A172 (cell line): ENCODE measurements at places on chromosomes 6 and 20.

- no peak for DNase-seq
These were observed 16.7 kb upstream of the TFAP2A start for GRCh38 chr6:10431423-10432164.

DNA sequence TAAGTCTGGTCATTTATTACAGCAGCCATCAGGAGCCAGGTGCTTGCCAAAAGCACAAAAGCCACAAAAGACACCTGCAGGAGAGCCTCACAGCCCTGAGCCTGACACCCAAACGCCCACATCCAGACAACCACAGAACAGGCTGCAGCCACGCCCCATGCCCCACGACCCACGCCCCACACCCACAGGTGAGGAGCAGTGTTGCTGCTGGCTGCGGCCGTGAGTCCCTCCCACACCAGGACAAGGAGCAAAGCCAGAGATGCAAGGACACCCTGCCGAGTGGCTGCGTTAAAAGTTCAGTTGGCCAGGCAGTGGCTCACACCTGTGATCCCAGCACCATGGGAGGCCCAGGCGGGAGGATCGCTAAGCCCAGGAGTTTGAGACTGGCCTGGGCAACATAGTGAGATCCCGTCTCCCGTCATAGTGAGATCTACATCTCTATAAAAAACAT lies 43.0 kb downstream of the SLC2A4RG start:
- DNase-seq: no peak

GRCh38 chr6:33173535-33174180 lies 18.6 kb downstream of the COL11A2 start:
- no peak for DNase-seq

DNA sequence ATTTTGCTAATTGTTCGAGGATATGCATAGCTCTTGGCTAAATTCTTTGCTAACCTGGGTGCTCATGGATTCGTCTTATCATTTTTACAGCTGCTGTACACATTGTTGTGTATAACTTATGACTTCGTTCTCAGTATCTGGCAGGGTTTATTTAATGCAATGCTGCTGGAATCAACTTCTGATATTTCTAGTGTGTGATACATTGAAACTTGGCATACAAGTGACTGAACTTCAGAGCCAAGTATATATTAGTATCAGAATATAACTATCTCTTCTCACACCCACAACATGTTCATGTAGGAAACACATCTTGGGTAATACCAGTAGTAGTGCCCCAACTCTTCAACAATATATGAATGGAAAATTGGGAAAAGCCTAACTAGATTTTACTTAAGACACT lies 764.2 kb downstream of the TENT5A start:
- DNase-seq: no peak

- DNase-seq: peak; percentile 16
These were observed 26.9 kb upstream of the NT5E start for GRCh38 chr6:85422996-85423395.

GRCh38 chr6:46491628-46492547 lies 639 bp upstream of the RCAN2 start:
- no peak for DNase-seq

- DNase-seq: no peak
These were observed 449.2 kb downstream of the GJA1 start for GRCh38 chr6:121884620-121885019.

DNA sequence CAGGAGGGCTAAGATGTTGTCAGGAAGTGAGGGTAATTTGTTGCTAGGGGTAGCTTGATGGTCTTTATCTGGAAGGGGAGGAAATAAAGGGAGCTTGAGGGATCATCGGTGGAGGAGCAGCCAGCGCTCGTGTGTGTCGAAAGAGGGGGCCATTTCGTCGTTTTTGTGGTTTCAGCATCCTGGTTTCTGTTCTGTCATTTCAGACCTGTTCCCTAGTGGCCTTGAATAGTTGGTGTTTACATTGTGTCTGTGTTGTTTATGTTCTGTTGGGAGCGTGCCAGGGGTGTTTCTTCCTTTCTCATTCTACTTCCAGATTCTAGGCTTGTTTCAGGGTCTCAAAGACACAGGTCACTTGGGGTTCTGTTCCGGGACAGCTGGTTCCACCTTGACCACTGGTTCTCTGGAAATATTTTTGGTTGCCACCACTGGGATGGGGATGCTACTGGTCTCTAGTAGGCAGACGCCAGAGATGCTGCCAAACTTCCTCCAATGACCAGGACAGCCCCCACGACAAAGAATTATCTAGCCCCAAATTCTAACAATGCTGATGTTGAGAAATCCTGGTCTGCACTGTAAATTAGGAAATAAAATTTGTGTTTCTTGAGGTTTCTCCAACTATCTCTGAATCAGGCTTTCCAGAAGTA lies 113.9 kb upstream of the NAA20 start:
- DNase-seq: peak; percentile 32

GRCh38 chr20:53852691-53853090 lies 217.7 kb downstream of the BCAS1 start:
- DNase-seq: no peak

DNA sequence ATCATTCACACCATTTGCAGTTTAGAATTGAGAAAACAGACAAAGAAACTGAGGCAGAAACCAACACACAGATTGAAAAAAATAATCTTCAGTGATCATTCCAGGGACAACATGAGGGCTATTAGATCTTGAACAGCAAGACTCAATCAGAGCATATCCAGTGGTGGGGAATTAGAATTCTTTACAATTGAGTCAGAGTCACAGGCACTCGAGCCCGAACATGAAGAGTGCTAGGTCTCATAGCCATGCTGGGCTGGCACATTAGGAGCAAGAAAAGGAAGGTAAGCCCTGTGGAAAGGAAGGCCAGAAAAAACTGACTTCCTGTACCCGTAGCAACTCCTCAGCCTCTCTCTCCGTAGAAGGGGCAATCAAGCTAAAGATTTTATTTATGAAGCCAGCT lies 419.9 kb downstream of the HAO1 start:
- DNase-seq: no peak

- no peak for DNase-seq
These were observed 31.6 kb downstream of the SPDEF start for GRCh38 chr6:34524499-34524898.

DNA sequence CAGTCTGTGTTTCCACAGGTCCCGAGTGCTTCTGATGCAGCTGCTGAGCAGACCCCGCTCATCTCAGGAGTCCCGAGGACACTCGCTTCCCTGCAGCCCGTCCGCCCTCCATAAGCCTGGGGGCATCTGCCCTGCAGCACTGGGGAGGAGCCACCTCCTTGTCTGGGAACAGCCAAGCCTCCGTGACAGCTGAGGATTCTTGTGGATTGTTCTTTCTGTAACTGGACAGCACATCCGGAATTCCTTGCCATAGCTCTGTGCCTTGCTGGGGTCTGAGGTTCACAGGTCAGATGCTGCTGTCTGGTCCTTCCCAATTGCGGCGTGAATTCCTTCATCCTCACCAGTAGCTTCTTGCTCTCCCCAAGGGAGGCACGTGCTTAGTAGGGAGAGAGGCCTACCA lies 38.4 kb upstream of the FNDC1 start:
- no peak for DNase-seq

DNA sequence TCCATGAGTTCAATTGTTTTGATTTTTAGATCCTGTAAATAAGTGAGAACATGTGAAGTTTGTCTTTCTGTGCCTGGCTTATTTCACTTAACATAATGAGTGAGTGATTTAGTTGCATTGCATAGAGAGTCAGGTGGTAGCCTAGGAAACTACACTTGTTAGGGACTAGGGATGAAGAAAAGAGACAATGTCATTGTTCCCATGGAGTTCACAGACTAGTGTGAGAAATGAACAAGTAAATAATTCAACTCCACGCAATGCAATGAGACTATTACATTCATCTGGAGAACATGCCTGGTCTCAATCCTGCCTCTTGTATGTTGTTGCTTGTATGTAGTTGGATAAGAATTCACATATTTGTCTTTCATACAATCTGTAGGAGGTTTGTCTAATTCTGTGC lies 76.3 kb upstream of the B3GAT2 start:
- DNase-seq: no peak

DNA sequence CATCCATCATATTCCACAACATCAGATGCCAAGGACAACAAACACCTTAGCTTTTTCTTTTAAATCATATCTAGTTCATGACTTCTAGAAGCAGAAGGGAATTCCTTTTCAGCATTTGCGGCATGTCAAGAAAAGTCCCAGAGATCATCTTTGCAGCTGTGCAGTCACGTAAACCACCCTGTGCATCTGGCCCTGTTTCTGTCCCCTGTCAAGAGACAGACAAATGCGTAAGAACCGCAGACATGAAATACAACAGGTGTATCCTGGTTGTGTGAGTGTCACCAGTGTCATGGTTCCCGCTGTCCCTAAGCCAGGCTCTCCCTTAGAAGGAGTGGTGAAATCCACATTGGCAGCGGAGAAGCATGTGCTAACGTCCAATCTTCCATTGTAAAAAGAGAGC lies 28.1 kb downstream of the LY86 start:
- DNase-seq: no peak

GRCh38 chr6:147194652-147195411 lies 9.4 kb upstream of the STXBP5 start:
- peak; percentile 15 for DNase-seq

- no peak for DNase-seq
These were observed 8.5 kb upstream of the PSMG4 start for GRCh38 chr6:3250231-3250675.

DNA sequence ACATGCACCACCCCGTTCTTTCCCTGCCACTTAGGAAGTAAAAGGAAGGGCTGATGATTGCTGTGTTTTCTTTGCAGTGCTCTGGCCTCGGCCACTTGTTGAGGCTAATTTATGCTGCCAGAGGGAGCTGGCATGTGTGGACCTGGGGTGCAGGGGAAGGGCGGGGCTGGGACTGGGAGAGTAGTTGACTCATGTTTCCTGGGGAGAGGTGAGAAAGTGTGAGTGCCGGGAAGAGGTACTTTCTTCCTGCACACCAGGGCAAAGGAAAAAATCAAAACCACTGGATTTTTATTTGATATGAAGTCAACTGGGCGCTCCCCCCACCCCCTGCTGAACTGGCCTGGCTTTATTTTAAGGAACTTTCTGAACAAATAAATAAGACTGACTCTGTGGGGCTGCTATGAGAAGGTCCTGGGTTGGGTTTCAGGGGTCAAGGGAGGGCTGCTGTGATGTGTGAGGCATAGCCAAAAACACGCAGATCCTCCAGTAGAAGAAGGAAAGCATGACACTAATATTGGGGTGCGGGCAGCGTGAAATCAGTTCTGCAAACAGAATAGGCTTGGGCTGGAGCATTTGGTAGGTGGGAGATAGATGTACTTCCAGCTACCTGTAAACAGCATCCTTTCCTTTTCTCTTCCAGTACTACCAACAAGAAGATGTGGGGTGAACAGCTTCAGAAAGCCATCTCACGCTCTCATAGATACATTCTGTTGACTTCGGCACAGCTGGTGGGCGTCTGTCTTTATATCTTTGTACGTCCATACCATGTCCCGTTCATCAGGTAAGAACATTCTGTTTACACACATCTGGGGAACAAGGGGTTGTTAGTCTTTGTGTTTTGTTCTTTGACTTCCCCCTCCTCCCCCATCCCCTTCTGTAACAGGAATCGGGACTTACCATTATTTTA lies 87.5 kb downstream of the SYNJ2 start:
- DNase-seq: peak; percentile 95

DNA sequence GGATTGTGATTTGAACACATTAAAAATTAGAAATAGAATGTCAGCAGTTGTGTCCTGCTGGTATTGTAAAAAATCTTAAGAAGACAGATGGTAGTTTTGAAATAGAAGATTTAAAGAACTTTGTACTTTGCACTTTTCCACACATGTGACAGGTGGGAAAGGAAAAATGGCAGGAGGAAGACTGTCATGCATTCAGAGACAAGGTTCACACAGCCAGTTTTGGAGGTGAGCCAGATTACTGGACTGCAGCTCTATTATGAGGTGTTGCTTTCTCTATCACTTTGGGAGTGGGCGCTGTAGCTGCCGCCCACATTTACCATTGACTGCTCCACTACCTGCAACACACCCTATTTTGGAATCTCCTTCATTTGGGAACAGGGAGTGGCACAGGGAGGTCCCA lies 12.1 kb upstream of the NDUFAF4 start:
- DNase-seq: no peak

DNA sequence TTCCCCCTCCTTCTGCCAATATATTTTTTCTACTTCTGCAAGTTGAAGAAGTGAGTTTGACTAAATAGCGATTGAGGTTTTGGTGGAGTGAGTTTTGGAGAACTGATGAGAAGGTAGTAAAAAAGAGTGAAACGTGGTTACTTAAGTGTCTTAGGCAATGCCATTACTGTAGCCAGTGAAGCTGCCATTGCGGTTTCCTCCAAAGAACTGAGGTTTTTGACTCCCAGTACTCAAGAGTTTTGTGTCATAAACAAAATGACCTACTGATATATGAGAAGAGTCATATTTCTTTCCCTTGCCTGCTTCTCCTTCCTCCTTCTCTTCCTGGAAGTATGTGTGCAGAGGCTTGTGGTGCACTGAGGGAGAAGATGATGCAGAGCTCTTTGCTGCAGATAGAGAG lies 554.5 kb upstream of the MAP3K7 start:
- DNase-seq: no peak

GRCh38 chr20:60137657-60138245 lies 179.5 kb downstream of the CDH26 start:
- peak; percentile 9 for DNase-seq

DNA sequence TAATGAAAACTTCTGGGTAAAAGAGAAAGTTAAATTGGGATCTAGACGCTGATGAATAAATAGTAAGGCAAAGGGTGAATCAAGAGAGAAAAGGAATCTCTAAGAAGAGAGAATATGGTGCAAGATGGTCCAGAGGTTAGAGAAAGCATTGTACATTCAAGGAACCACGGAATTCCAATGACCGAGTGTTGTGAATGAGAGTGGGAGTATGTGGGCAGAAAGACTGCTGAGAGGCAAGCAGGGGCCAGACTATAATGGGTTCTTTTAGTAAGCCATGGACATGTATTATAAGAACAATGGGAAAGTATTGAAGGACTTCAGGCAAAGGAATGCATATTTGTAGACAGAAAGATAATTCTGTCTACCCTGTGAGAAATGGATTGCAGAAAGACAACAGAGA lies 45.2 kb downstream of the SPTLC3 start:
- no peak for DNase-seq

GRCh38 chr6:109456710-109457561 lies 1.4 kb upstream of the MICAL1 start:
- DNase-seq: no peak

- no peak for DNase-seq
These were observed 96.5 kb downstream of the SNAP25 start for GRCh38 chr20:10315138-10315537.

GRCh38 chr20:4060064-4060795 lies 44.9 kb upstream of the RNF24 start:
- DNase-seq: no peak

- DNase-seq: no peak
These were observed 522.5 kb downstream of the CD83 start for GRCh38 chr6:14639983-14640599.

DNA sequence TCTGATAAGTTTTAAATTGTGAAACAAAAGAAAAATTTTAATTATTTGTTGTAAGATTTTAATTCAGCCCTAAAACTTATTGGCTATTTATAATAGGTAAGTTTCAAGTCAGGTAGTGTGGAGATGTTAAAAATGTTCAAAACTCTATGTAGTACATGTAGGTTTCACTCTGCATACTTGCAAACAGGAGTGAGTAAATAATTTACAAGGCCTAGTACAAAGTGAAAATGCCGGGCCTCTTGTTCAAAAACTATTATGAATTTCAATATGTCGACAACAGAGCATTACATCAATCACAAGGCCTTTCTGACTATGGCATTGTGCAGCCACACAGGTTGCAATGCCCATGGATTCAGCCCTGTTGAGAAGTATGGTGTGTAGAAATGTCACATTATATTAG lies 80.9 kb upstream of the GRIK2 start:
- no peak for DNase-seq

- DNase-seq: no peak
These were observed 4.1 kb downstream of the TRDN start for GRCh38 chr6:123632641-123633040.
